ENCODE measurements at places on chromosomes 2 and 18.

DNA sequence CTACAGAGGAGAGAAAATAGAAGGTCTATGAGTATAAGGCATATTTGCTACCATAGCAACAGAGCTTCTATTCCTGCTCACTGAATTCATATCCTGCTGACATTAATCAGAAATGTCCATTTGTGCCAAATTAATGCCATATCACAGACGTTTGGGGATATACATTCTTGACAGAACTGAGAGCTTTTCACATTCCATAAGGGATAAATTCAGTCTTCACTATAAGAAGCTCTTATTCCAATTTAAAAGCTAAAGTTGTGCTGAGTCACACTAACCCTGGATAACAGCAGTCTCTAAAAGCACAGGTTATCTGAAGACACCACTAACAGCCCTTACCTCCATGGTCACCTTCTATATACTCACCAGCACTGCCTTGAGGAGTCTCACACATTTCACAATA lies 178.1 kb downstream of the RAB3GAP1 start:
- DNase-seq, result no peak

DNA sequence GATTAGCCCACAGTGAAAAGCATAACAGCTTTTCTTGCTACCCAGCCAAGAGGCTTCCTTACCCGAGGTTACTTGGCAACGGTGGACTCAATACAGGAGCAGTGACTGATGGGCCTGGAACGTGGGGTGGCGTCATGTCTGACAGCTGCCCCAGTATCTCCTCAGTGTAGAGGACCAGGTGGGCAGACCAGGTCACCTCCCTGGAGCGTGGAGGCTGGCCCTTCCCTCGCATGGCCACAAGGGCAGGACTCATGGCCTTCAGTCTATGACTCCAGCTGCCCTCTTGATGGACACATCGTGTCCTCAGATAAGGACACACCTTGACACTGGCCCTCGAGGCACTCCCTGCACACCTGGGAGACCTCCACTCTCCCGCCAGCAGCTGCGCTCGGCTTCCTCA lies 6.4 kb downstream of the ASPRV1 start:
- no peak for DNase-seq

- DNase-seq, result no peak
Measured at GRCh38 chr2:153477636-153478288, 800 bp downstream of the RPRM start.

GRCh38 chr2:179454443-179455171 lies 190.0 kb upstream of the SESTD1 start:
- no peak for DNase-seq

GRCh38 chr18:43405097-43405496 lies 127.8 kb upstream of the SYT4 start:
- no peak for DNase-seq

DNA sequence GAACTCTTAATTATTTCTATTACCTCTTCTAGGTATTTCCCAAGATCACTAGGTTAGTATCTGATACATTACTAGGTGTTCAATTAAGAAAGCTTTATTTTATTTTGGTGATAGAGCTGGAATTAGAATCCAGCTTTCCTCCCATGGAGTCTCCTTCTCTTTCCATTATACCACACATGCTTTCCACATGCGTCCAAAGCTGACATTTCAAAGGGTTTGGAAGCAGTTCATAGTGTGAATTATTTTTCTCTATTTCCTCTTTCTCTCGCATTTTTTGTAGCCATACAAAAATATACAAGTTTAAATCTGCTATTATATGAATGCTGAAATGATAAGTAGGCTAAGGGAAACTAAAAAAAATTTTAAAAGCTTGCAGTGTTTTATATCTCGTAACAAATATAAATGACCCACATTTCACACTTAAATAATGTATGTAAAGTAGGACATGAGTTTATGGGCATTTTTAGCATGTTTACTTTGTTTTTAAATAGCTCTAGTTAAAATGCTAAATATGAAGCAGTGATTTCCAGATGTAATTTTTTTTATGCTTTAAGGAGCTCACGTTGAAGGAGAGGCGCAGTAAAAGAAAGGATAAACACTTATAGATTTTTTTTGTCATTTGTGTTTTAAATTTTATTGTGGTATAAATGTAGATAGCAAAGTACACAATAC lies 20.1 kb downstream of the ZC3H6 start:
- no peak for DNase-seq

GRCh38 chr2:55590810-55591440 lies 26.5 kb downstream of the PPP4R3B start:
- DNase-seq, result no peak

DNA sequence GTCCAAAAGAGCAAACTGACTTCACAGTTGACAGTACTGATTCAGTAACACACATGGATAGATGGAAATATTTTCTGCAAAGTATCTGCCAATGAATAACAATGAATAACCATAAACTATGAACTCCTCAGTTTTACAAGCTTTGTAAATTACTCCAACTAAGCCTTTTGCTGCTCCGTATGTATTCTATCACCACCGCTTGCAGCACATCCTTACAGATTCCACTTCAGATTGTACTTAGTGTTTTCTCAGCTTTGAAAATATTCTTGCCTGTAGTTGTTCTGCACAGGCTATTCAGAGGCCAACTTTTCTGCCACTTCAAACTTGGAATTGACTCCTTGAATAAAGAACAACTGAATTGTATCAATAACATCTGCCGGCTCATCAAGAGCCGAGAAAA lies 36.2 kb downstream of the TLK1 start:
- DNase-seq, result no peak

DNA sequence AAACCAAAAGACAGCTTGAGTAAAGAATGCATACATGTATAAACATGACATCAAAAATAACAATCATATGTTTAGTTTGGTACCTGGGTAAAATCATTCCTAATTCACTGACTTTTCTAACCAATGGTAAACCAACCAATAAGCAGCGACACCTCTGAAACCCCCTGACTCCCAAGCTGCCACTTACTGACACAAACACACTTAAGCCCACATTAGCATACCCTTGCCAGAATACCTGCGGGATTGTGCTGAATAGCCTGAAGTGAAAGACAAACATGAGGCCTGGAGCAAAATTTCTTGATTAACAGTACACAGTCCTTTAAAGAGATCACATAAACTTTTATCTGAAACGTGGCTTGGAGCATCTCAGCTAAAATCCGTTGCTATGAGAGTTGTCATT lies 902.9 kb downstream of the TMEM182 start:
- DNase-seq, result no peak

DNA sequence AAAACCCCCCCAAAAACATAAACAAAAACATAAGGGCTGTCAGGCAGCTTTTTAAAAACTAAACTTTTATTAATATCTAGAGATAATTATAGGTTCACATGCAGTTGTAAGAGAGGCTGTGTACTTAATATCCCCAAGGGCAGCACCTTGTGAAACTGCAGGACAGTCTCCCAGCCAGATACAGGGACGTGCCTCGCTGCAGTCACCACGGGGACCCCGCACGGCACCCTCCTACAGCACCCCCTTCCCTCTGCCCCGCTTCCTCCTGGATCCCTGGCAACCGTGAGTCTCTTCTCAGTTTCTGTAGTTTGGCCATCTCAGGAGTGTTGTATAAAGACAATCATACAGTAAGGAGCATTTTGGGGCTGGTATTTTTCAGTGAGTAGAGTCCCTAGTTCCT lies 6.8 kb upstream of the COLEC11 start:
- no peak for DNase-seq

GRCh38 chr2:24579053-24579803 lies 88.2 kb downstream of the NCOA1 start:
- no peak for DNase-seq

DNA sequence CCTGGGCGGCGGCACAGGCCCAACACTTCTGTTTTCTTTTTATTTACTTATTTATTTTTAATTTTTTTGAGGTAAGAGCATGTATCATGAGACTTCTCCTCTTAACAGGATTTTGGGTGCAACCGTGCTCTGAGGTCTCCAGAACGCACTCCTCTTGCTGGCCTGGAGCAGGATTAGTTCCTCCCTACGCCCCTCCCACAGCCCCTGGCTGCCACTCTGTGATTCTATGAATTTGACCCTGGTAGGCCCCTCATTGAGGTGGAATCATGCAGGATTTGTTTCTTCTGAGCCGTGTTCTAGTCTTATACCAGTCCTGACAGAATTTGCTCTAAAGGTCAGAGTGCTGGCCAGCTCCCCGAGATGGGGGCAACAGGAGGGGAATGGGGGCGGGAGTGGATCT lies 106.5 kb upstream of the HS6ST1 start:
- DNase-seq, result no peak

DNA sequence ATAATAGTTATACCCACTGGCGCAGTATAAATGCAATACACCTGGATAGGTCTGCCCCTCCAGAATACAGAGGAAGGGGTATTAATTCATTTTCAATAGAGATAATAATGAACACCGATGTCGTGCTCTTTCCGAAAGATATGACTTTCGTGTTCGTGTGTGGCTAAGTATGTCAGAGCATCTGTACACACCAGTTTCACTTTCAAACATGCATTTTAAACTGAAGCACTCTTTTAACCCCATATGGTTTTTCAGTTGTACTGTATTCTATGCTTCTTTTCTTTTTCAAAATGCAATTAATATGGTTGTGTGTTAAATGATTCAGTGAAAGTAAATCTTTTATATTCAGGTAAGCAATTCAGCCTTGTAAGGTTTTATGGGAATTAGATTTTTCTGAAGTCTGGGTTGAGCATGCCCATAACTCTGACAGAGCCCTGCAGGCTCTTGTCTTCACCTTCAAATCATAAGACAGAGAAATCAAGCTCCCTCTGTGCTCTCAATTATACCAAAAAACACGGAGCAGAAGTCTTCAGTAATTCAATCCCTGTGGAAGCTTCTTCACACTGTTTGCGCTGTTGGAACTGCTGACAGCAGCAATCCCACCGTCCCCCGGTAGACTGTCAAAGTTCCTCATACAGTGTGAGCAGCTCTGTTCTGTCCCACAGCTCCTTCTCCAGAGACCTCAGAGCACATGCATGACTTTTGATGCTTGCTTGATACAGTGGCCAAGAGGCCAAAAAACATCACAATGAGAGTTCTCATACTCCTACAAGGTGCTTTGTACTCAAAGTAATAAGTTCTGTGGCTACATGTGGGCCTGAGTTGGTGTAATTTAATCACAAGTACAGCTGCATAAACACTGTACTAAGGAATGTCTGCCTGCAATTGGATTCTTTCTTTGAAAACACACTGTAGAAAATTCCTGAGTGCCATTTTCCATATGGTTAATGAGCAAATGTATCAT lies 186.8 kb downstream of the ZNF521 start:
- no peak for DNase-seq
